ENCODE measurements at places on chromosomes 13 and 19. TPM values are rescaled to one million over a fixed set of nuclear protein-coding genes. Genes with fewer than 3 reads are reported as not detected.

TMEM91 gene
- 9.2 TPM for total RNA-seq

FLT3 gene
- total RNA-seq: not detected

ZNF224 gene
- total RNA-seq: 22.0 TPM

TEX26 gene
- not detected for total RNA-seq

CCDC194 gene
- total RNA-seq: not detected

CGB5 gene
- total RNA-seq: not detected

C13orf42 gene
- not detected for total RNA-seq

TMEM255B gene
- total RNA-seq: 45.1 TPM

KMT5C gene
- total RNA-seq: 6.1 TPM

ZNF296 gene
- 0.51 TPM for total RNA-seq

C19orf67 gene
- total RNA-seq: not detected

All from dermis blood vessel endothelial cell (primary cell).